Left kidney (tissue), 8 donors: ENCODE measurements at places on chromosomes 1 and 21. TPM values are rescaled to one million over a fixed set of nuclear protein-coding genes. Genes with fewer than 3 reads are reported as not detected.

- no peak for DNase-seq
Observed at GRCh38 chr1:209483691-209484090, 99.8 kb upstream of the CAMK1G start.

GRCh38 chr1:229619002-229619401 is 6.9 kb downstream of the TAF5L start:
- no peak for DNase-seq

The FAM72B gene
- polyA plus RNA-seq = 6.0 TPM

DNA sequence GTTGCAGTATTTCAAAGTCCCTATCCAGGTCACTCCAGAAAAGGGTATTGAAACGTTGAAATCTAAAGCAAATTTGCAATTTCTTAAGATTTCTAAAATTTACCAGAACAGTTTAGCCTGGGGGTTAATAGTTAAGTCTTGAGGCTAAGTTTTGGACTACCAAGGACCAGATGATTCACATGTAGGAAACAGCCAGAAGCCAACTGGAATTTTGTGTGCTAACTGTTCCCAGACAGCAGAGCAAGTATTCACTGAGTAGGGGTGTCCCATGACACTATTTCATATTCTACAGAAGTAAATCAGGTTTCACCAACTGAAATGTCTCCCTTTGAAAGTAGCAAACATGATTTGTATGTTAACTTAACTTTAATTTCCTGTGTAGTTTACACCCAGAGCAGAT is 11.5 kb upstream of the C1orf105 start:
- no peak for DNase-seq

The SMIM1 gene
- polyA plus RNA-seq = 6.6 TPM

The DNAJC16 gene
- polyA plus RNA-seq = 36.6 TPM

The OR14K1 gene
- not detected for polyA plus RNA-seq

- DNase-seq = no peak
Observed at GRCh38 chr1:204714194-204714860, 28.8 kb upstream of the LRRN2 start.

The UBL4B gene
- not detected for polyA plus RNA-seq

The GBP7 gene
- polyA plus RNA-seq = not detected

GRCh38 chr1:33654267-33654834 is 181.9 kb downstream of the ZSCAN20 start:
- DNase-seq = no peak

DNA sequence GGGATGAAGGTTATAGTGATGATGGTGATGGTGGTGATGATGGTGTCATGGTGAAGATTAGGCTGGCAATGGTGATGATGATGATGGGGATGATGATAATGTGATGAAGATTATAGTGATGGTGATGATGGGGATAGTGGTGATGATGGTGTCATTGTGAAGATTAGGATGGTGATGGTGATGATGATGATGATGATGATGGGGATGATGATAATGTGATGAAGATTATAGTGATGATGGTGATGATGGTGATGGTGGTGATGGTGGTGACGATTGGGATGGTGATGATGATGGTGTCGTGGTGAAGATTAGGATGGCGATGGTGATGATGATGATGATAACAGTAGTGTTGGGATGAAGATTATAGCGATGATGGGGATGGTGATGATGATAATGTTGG is 285.1 kb upstream of the AJAP1 start:
- no peak for DNase-seq

The ACTA1 gene
- 1.9 TPM for polyA plus RNA-seq

GRCh38 chr1:96588416-96588995 is 133.1 kb upstream of the PTBP2 start:
- DNase-seq = no peak

DNA sequence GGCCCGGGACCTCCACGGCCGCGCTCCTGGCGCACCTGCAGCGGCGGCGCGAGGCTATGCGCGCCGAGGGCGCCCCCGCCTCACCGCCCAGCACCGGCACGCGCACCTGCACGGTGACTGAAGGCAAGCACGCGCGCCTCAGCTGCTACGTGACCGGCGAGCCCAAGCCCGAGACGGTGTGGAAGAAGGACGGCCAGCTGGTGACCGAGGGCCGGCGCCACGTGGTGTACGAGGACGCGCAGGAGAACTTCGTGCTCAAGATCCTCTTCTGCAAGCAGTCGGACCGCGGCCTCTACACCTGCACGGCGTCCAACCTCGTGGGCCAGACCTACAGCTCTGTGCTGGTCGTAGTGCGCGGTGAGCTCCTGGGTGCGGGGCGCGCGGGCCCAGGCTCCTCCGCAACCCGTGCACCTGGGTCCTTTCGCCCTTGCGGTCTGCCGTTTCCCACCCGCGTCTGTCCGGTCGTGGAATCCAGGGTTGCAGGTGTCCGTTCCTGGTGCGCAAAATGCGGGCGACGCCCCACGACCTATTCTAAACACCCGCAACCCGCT is 4.6 kb downstream of the OBSCN start:
- DNase-seq = no peak

DNA sequence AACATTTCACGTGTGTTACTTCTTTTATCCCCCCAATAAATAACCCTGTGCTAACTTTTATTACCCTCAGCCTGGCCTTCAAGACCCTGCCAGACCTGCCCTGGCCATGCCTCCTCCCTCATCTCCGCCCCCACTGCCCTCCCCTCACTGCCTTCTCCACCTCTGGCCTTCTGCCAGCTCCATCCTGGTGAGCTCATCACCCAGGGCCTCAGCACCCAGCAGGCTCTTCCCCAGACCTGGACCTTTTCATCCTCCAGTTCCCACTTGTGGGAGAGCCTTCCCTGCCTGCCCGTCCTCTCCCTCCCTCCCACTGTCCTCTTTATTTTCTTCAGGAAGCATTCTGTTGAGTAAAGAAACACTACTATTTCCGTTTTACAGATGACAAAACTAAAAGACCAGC is 72.0 kb downstream of the SLC66A1 start:
- DNase-seq = no peak

- DNase-seq = no peak
Observed at GRCh38 chr1:5410652-5411051, 581.6 kb downstream of the NPHP4 start.

DNA sequence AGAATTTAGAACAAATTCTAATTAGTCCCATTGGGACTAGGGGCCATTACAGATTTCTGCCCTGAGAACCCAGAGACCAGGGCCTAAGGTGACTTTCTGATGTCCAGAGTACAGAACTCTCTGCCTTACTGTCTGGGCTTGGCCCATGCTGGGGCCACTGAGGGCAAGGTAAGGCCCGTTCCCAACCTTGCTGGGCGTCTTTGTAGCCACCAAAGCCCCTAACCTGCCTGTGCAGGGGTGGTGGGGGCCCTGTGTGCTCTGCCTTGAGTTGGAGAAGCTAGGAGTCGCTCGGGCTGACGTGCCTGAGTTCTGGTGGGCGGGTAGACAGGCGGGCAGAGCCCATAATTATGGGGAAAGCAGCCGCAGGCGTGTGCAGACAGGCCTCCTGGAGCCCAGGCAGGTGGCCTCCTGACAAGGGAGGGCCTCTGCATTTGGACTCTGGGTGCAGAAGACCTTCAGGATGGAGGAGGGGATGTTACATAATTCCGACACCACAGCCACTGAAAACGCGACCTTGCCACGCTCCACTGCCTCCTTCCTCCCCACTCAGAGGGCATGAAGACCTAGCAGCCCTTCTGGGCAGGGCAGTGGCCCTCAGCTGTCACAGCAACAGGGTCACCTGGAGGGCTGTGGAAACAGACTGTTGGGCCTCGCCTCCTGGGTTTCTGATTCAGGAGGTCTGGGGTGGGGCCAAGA is 239.9 kb upstream of the TMEM51 start:
- no peak for DNase-seq

DNA sequence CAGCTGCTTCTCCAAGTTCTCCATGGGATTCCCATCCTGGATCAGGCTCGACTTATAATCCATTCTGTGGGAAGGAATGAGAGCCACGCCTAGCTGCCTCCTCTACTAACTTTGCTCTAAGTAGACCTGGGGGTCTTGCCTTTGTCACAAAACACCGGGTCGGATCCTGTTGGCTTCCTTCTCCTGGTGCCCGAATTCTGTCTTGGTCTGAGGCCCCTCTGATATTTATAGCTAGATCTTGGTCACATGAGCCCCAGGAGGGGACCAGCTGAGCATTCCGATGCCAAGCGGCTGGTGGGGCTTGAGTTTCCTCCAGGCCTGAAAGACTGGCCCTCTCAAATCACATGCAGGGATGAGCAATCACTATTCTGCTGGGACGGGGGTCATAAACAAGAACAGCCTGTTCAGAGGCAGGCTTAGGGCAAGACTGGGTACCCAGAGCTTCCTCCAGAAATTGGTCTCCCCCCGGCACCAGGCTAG is at the start of gene TRIM63:
Gene TRIM63 (minus strand): TSS at position 199 of the 480 bp plus-strand sequence. CDS start 136 bp downstream, at position 63.
- DNase-seq = no peak

The PEAR1 gene
- 21.1 TPM for polyA plus RNA-seq

The MAP3K7CL gene
- polyA plus RNA-seq = 9.6 TPM

DNA sequence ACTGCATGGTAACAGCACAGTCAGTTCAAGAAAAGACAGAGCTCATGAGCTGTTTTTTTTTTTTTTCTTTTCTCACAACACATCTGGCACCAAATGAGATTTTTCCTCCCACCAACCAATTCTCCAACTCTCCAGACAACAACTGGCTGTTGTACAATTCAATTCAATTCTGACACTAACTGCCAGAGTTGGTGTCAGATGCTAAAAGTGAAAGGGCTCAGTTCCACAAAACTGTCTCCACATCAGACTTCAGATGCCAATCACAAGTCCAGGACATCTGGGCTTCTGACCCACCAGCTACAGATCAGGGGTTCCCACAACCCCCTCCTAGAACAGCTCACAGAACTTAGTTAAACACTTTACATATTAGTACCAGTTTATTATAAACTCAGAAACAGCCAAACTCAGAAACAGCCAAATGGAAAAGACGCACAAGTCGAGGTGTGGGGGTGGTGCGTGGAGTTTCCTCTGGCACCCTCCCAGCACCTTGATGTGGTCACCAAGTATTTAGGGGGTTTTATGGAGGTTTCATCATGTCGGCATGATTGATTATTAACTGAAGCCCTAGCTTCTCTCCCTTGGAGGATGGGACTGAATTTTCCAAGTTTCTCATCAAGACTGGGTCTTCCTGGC is 39.2 kb upstream of the LRRC8D start:
- DNase-seq = no peak

The CRP gene
- polyA plus RNA-seq = not detected

The PRPF38B gene
- 104 TPM for polyA plus RNA-seq

The TGFB2 gene
- 14.0 TPM for polyA plus RNA-seq

The MPL gene
- polyA plus RNA-seq = 0.83 TPM

DNA sequence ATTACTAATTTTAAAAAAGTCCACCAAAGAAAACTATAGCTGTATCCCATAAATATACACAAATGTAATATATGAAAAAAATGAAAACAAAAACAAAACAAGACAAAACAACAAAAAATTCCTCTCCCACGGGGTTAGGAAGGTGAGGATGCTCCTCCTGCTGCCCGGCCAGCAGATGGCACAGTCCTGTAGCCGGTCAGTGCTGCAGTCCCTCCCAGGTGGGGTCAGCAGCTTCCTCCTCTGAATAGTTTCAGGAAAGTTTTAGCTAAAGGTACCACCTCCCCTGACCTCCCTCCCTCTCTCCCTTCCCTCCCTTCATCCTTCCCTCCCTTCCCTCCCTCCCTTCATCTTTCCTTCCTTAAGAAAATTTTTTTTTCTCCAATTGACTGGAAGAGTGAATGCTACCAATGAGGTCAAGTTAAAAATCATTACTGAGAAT is 67.8 kb upstream of the BCL10 start:
- DNase-seq = no peak

The FHAD1 gene
- 3.7 TPM for polyA plus RNA-seq

DNA sequence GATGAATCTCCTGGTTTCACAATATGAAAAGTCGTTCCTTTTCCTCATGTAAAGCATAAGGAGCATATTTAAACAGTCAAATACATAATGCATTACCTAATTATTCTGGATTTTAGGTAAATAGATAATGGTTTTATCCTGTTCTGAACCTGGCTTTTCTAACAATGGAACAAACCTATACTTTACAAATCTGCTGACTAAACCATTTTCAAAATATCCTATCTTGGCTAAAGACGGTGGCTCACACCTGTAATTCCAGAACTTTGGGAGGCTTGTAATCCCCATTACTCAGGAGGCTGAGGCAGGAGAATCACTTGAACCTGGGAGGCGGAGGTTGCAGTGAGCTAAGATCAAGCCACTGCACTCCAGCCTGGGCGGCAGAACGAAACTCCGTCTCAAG is 2.9 kb downstream of the SMIM12 start:
- no peak for DNase-seq

The DUSP10 gene
- polyA plus RNA-seq = 4.7 TPM

The FCRL1 gene
- 0.05 TPM for polyA plus RNA-seq
